ENCODE measurements at places on chromosomes 3 and 15.

DNA sequence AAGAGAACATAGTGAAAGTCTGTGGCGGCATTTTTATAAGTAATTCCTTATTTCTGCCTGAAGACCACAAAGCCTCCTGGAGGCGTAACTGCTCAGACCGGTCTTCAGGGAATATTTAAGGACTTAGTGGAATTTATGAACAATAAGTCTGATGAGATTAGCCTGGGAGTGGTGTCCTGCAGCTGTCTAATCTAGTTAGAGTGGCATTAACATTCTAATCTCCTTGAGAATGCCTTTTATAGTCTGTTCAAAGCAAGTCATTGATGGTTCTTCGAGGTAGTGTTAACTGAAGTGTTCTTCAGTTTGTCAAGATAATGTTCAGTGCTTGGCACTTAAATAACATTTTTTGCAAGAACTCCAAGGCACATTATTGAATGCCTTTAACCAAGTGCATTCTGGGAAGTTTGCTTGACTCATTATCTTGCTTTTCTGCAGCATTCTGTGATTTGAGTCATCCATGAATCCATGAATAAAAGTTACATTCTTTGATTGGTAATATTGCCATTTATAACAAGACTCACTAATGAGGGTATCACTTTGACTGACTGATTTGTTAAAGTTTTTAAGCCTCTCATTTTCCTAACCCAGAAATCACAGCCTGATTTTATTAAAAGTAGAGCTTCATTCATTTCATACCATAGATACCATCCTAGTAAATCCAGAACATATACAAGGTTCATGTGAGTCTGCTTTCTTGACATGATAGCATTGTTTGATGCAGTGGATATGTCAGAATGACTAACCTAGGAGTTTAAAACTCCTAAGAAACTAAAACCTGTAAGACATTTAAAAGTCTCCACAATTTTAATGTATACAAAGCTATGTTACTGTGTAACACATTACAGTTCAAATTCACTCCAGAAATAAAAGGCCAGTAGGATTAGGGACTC is 12.5 kb downstream of the RBM5 start:
- no peak for DNase-seq

DNA sequence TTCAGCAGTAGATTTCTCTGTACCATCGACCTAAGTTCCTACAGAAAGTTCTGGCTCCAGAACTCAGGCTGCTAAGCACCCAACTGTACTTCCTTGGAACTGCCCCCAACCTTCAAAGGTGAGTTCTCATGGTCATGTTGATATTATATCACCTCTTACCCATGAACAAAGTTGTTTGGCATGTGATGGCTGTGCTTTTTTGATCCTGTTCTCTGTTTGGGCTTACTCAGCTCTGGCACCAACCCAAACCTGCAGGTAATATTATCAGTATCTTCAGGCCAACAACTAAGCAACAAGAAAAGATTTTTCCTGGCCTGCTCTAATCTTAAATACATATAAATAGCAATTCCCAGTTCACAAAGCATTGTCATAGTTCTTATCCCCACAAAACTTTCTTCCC is 318.7 kb upstream of the LMCD1 start:
- no peak for DNase-seq

DNA sequence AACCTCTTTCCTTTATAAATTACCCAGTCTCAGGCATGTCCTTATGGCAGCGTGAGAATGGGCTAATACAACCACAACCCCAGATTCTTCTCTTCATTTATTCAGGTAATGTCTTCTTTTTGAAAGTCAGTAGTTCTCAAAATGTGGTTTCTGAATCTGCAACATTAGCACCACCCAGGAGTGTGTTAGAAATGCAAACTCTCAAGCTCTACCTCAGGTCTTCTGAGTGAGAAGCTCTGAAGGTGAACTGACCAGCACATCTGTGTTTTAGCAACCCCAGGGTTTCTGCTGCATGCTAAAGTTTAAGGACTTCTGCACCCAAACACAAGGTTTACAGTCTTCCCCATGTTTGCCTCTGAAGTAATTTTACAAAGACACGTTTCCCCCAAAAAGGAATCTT is 22.3 kb upstream of the TRIM59 start:
- DNase-seq = no peak

GRCh38 chr3:111963424-111963823 is 15.4 kb upstream of the ABHD10 start:
- no peak for DNase-seq

DNA sequence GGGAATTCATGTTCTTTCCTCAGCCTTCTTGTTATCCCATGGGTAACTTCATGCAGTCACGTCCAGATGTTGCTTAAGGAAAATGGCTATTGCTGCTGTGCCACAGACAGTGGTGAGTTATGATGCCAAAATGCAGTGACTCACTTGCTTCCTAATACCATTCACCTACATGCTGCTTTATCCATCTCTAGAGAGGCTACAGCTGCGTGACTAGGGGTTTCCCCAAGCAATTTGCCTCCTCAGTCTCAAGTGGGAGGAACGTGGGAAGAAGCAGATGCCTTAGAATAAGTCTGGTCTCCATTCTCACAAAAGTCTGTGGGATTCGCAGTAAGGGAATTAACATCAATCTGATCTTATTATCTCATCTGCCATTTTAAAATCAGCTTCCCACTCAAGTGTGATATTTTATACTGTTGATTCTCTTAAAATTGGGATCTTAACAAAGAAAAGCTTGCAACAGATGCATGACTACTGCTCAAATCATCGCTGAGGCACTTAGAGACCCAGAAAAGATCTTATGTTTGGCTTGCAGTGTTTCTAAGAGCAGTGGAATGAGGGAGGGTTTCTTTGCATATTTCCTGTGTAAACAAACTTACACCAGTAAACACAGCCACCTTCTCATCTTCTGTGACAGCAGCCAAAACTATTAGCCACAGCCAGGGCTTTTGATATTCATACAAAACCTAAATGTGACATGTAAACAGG is 62.0 kb upstream of the ACP3 start:
- peak; percentile 5 for DNase-seq

GRCh38 chr3:131998027-131998426 is 36.8 kb downstream of the CPNE4 start:
- DNase-seq = no peak

- no peak for DNase-seq
These were observed 2.4 kb upstream of the ELP6 start for GRCh38 chr3:47515864-47516319.

DNA sequence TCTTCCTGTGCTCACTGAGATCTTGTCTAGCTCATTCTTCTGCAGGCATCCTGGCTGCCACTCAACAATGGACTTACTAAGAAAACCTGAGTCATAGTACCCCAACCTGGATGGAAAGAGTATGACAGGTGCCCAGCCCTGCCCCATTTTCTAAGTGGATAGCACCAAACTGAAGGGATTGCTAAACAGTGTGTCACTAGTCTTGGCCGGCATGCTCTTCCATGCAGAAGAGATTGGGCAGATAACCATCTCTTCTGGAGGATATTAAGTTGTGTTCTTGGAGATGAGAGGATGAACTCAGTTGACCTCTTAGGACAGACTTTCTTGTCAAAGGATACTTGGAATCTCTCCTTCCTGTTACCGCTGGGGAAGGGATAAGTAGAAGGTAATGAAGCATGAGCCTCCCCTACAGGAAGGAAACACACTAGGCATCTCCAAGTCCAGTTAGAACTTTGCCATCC is 797.5 kb downstream of the AGBL1 start:
- no peak for DNase-seq

- no peak for DNase-seq
These were observed 24.7 kb upstream of the SCAANT1 start for GRCh38 chr3:63936925-63937324.

DNA sequence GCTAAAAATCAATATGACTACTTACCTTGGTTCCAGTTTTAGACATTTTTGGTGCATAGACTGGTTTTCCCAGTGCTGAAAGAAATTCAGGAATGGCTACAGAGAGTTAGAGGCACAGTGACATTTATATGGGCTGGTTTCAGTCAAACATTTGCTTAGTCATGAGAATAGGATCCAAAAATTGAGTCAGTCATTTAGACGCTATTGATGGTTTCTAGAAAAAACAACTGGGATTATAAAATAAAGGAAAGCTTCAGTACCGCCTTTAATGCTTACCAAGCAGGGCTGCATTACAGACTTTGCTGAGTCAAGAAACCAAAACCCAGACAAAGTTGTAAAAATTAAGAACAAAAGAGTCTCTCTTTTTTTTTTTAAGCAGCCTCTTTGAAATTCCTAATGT is at the start of gene CRYGS:
TSS of gene CRYGS (minus strand) at position 100 of the 400 bp plus-strand sequence. CDS start at position 46, 54 bp downstream.
- DNase-seq = no peak

GRCh38 chr15:51706926-51707608 is 25.8 kb downstream of the SCG3 start:
- DNase-seq = no peak

DNA sequence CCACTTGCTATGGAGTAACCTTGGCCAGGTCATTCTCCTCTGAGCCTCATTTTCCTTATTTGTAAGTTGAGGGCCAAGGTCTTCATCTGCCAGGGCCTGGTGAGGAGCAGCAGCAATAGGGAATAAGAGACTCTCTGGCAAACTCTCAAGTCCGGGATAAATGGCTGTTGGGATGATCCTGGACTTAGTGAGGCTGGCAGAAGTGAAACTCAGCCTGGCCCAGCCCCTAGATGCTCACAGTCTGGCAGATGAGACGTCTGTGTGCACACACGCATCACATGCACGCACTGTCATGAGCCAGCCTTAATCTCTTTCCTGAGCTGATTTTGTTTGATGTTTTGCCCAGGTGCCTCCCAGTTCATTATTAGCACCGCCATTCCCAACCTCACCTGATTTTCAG is 26.8 kb downstream of the SLC6A6 start:
- DNase-seq = no peak

DNA sequence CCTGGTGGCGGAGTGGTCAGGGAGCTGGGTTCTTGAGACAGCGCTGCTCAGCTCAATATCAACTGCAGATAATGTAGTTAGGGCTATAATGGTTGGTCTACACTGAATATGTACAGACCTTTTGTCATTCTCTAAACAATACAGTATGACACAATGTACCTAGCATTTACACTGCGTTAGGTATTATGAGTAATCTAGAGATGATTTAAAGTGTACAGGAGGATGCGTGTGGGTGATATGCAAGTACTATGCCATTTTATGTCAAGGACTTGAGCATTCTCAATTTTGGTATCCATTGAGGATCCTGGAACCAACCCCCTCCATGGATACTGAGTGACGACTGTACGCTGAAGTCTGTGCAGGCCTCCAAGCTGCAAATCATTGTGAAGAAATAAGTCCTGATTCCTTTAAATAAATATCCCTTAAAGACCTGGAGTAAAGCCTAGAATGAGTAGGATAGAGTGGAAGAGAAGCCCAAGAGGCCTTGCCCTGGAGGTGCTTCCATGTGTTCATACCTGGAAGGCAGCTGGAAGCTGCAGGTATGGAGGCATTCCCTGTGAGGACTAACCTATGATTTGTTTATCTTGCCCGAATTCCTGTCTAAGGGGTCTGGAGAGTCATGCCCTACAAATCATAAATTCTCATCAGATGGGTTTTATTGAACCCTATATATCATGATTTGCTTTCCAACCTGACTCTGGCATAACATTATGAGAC is 15.7 kb upstream of the RTP1 start:
- no peak for DNase-seq

DNA sequence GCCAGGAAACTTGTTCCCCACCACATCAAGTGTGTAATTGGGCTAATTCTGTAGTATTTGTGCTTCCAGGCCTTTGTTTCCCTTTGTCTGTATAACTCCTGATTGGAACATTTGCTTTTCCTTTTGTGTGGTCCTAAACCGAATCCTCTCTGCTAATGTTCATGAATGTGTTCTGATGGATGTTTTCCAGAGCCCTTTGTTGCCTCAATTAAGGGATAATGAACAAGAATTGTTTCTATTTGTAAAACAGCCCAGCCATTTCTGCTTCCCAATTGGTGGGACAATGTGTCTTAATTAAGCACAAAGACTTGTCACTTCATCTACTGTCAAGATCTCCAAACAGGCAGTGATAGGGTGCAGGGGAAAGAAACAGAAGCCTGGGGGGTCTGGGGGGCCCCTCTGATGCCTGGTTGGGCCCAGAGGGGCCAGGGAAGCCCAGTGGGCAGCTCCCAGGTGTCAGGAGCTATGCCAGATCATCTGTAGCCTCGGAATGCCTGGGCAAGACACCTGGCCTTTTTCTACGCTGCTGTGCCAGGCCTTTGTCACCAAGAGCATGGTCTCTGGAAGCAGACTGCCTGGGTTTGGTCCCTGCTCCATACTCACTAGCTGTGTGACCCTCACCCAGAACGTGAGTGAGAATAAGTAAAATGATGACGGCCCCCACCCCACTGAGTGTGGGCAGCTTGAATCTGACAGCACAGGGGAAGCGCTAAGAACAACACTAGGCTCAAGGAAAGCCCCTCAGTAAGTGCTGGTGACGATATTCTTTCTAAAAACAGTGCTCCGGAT is 116.6 kb upstream of the PRR20G start:
- DNase-seq = no peak

DNA sequence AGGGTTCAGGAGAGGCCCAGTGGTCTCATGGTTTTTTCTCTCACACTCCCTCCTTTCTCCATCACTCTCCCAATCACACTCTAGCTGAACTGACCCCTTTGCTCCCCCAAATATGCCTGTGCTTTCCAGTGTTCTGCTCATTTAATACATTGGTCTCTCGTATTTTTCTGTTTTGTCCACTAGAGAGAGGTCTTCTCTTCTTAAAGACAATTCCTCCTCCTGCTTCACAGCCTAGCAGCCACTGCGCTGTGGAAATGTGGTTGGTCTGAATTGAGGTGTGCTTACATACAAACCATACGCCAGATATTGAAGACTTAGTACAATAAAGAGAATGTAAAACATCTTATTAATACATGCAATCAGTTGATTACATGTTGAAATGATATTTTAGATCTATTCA is 60.6 kb upstream of the XCR1 start:
- DNase-seq = no peak

DNA sequence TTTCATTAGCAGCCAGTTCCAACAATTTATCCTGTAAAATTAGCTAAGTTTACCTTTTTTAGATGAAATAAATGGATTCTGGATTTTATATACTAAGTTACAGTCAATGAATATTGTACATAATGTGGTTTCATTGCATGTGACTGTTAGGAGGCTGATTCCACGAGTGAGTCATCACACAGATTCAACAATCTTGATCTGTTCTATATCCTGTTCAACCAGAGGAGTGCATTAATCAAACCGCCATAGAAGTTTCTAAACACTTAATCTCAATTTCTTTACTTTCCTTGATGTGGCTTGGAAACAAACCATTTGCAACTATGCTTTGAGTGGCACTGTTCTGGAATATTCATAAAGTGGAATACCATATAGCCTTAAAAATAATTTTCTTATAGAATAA is 15.3 kb downstream of the DNAJC13 start:
- no peak for DNase-seq
